Activated CD8-positive, alpha-beta memory T cell treated with anti-CD3 and anti-CD28 coated beads, Interleukin-2, amount 50 U/mL, for 4 hours (primary cell): ENCODE measurements at places on chromosomes 4 and X.

DNA sequence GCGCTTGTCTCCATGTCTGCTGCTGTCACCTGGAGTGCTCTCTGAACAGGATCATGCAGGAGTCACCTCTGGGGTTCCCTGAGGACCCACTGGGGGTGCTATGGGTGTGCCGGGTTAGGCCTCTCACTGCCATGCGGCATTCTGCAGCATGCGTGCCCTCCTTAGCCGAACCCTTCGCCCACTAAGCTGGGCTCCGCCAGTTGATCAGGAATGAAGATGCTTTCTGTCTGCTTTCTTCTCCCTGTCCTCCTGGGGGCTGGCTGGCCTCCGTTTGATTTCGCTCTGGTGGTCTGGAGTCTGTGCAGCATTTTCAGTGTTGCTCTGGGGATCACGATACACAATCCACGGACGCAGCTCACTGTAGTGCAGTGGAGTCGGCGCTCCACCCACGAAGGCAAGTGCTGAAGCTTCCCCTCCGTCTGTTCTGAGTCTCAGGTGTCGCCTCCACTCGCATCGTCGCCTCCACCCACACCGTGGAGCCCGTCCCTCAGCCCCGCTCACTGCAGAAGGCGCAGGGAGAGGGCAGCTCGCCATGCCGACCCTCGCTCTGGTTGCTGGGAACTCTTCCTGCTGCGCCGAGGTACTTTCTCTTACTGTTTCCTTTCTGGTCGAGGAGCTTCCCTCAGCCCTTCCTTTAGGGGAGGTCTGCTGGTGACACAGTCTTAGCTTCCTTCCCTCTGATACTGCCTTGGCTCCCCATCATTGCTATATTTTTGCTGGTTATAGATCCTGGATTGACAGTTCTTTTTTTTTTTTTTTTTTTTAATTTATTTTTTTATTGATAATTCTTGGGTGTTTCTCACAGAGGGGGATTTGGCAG, 29.2 kb downstream of the LETM1 start:
- DNase-seq, result no peak

- no peak for DNase-seq
Observed at GRCh38 chr4:156970501-156971164, 966 bp downstream of the PDGFC start.

DNA sequence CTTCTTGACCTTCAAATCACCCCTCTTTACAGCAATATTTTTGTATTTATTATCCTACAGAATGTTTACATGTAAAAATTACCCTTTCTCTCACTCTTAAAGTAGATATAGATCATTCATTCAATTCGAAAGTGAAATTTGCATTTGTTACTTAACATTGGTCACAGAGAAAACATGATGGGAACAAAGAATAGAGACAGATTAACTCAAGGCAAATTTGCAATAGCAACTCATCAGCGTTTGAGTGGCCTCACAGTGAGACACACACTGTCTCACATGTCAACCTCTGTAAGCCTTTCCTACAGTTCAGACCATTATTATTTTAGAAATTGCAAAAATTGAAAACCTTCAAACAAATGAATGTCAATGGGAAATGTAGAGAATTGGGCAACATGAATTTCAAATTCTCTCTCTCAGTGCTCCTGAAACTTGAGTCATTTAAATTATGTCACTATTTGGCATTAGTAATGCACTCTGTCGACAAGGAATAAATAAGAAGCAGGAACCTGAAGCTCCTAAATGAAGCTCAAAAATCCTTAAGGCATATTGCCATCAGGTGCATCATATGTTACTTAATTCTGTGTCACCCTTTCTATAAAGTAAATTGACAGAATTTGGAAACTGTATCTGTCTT, 148.3 kb upstream of the ANXA10 start:
- DNase-seq, result no peak

DNA sequence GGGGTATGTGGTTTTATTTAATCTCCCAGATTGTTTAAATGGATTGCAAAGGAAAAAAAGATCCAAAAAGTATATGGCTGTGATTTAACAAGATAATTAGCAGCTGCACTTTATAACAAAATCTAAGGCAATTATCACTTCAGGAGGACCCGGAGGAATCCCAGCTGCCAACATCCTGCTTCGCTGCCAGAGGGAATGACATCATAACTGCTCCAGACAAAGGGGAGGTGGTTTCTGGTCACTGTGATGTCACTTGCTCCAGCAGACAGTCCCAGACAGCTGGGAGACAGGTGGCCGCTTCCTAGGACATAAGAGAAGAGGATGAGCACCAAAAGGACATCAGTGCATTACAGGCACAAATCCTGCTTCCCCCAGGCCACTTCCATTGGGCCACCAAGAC, 371.0 kb downstream of the BCOR start:
- DNase-seq, result no peak

- no peak for DNase-seq
Observed at GRCh38 chrX:110212299-110212698, 105.6 kb downstream of the AMMECR1 start.

- no peak for DNase-seq
Observed at GRCh38 chrX:13607996-13608365, 38.6 kb downstream of the EGFL6 start.

- DNase-seq, result no peak
Observed at GRCh38 chrX:132119821-132120515, 7.9 kb downstream of the FRMD7 start.

DNA sequence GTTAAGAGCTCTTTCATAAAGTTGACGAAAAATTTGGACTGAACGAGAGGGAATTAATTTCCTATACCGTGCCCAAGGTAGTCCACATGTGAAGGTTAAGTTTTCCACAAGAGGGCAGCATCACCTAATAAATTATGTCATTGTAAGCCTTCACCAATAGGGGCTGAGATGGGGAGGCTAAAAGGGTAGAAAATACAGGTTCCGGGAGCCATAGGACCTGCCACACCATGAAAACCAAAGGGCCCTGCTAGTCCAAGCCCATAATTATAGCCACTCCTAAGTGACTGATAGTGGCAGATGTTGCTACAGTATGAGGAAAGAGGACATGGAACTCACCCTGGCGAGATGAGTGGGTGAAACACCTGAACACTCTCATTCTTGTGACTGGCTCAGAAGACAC, 122.2 kb downstream of the SHROOM4 start:
- DNase-seq, result no peak

GRCh38 chr4:7964459-7964858, 24.8 kb upstream of the AFAP1 start:
- no peak for DNase-seq

DNA sequence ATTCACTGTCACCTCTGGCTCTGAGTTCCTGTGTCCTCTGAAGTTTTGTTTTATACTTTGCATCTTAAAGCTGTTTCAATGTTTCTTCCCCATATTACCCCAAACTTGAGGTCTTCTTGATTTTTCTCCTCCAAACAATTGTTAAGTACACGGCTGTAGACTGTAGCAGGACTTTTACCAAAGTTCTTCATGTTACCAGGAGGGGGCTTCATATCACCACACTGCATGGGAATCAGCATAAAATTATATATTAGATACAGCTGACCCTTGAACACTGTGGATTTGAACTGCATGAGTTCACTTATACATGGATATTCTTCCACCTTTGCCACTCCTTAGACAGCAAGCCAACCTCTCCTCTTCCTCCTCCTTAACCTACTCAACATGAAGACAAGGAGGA, 56.6 kb downstream of the SPATA18 start:
- DNase-seq, result no peak

GRCh38 chr4:105710012-105710600, 1.5 kb downstream of the GSTCD start:
- DNase-seq, result no peak

DNA sequence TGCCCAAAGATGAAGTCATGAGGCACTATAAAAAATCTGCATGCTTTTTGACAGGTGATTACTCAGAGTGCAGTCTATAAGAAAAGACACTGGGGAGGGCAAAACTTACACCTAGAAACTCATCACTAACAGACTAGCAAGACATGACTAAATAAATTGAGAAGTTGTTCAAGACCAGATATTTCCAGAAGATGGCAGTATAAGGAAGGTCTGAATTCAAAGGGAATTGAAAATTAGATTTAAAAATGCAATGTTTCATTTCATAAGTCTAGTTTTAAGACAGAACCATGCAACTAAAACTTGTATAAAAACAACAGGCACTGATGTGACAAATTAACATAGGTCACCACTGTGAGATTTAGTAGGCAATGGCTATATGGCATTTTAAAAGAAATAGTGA, 232.5 kb upstream of the POF1B start:
- no peak for DNase-seq

DNA sequence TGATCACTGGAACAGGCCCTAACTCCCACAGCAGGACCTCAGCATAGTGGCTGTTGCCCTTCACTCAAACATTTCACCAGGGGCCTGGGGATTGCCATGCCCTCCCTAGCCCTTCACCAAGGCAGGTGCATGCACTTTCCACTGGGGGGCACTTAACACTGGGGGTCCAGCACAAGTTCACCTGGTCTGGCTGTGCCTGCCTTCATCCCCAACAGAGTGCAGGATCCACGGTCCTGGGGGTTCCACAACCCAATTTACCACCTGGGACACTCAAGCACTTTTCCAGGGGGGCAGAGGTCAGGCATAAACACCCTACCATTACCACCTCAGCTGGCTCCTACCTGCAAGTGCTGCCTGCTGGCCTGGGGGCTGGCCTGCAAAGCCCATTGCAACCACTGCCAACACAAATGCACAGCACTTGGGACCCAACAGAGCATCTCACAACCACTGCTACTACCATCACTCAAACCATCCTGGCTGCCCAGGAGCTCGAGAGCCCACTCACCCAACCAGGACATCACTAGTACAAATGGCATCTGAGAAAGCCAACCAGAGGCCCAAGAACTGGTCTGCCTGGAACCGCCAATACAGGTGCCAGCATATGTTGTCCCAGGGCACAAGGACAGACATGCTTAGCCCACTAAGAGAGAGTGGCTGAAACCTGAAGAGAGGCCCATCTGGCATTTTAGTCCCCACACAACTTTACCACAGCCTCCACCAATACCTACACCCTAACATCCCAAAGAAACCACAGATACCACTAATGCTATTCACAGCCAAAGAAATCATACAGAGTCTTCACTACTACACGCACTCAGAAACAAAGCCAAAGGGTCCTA, 43.1 kb downstream of the NAT8L start:
- no peak for DNase-seq

GRCh38 chr4:1579901-1580691, 104.0 kb downstream of the FAM53A start:
- DNase-seq, result peak; percentile 93

DNA sequence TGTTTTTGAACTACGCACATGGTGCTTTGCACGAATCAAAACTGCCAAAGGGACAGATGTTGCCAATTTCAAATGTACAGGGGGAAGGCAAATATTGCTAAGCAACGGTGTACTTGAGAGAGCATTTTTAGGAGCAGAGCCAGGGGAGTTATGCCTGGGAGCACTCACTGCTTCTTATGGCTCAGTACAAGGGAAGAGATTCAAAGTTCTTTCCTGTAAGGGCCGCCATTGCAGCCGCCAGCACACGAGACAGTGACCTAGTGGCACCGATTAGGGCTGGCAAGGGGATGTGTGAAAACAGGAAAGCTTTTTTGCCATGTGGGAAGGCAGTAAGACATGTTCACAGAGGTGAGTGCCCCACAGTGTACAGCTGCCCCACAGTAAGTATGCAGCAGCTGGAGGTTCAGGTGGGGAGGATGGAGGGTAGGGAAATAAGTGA, 133.8 kb downstream of the AFF1 start:
- DNase-seq, result no peak

GRCh38 chr4:8506006-8506372, 65.4 kb downstream of the TRMT44 start:
- DNase-seq, result no peak

GRCh38 chr4:95095348-95095974, 337.7 kb downstream of the BMPR1B start:
- DNase-seq, result no peak

- no peak for DNase-seq
Observed at GRCh38 chrX:19195243-19195610, 73.0 kb upstream of the ADGRG2 start.

DNA sequence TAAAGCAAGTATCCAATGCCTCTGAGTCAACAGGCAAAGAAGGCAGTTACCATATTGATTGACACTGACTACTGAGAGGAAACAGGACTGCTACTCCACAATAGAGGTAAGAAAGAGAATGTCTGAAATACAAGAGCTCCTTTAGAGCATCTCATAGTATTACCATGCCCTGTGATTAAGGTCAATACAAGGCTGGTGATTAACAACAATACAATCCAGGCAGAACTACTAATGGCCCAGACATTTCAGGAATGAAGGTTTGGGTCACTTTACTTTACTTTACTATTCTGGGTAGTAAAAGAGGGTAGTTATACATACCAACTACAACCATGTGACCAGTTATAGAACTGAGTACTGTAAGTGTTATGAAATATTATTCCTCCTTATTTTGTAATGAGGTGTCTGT, 44.5 kb downstream of the BRWD3 start:
- DNase-seq, result no peak

- DNase-seq, result no peak
Observed at GRCh38 chrX:149223854-149224253, 281.3 kb downstream of the IDS start.

GRCh38 chrX:138847930-138848329, 136.4 kb upstream of the FGF13 start:
- DNase-seq, result no peak

- DNase-seq, result no peak
Observed at GRCh38 chrX:45697591-45697990, 496.9 kb upstream of the DIPK2B start.

DNA sequence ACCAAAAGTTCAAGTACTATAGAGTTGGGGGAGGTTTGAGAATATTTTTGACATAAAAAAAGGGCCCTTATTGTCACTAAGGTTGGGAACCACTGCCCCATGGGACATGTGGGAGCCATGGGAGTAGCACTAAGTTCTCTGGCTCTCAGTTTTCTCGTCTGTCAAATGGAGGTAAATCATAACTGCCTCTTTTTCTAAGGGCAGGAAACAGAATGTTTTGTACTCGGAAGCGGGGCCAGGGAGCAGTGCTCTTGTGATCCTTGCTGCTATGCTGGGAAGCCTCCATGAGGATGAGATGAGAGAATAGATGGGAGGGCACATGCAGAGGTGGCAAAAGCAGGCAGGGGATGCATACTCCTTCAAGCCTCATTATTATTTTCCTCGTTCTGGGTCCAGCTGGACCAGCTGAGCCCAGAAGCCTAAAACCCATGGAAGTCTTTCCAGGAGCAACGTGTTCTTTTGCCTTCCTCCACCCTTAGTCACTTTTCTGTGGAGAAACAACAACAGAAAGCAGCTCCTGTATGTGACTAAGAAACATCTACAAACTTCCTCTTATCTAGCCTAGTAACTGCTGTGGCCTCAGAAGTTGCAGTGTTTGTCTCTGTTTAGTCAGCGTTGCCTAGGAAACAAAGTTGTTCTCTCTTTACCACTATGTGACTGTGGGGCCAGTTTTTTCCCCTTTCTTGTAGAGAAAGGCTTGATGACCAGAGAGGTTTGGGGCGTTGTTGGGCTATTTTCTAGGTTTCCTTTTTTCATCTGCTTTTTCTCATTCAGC, 64.8 kb downstream of the TSC22D3 start:
- no peak for DNase-seq

GRCh38 chr4:24657768-24658617, 73.6 kb upstream of the DHX15 start:
- no peak for DNase-seq
